Midbrain (tissue), 1 donor: ENCODE measurements at places on chromosomes 16 and 17.
A peak's percentile ranks its signal among the peaks of the same experiment; 100 is the strongest.

DNA sequence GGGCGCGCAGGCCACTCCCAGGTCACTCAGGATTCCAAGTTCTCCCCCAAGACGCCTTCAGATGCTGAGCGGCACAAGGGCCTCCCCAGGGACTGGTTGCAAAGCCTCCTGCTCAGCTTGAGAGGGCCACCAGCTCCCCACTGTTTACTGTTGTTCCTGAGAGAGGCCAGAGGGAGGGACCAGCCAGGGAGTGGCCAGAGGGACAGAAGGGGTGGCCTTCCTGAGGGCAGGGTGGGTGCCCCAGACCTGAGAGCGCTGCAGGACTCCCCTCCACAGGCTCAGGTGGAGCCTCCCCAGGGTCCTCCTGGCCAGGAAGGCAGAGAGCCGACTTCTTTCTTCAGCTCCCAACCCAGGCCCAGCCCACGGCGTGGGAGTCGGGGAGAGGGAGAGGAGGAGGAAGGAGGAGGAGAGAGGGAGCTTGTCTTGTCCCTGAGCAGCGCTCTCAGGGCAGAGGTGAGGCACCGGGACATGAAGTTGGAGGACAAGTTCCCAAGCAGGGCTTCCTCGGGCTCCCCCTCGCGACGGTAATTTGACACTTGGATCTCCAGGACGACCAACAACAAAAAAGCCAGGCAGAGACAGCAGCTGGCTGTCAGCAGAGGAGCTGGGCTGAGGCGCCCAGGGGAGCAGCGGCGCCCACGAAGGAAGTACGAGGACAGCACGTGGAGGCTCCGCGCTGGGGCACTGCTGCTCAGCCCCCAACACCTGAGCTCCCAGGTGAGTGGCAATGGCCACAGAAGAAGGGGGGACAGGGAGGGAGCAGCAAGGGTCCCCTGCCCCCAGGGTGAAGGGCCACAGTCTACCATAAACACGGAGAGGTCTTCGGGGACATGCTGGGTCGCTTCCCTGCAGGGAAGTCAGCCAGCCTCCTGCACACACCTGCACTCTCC lies 497 bp downstream of the SMIM5 start:
- peak; percentile 84 for DNase-seq

- DNase-seq = no peak
Observed at GRCh38 chr17:56099649-56100048, 53.6 kb upstream of the ANKFN1 start.

- DNase-seq = no peak
Observed at GRCh38 chr17:68580236-68580770, 20.9 kb downstream of the FAM20A start.

GRCh38 chr17:3641717-3642486 lies 5.3 kb downstream of the CTNS start:
- no peak for DNase-seq
